ENCODE measurements at places on chromosomes 12 and 14.

DNA sequence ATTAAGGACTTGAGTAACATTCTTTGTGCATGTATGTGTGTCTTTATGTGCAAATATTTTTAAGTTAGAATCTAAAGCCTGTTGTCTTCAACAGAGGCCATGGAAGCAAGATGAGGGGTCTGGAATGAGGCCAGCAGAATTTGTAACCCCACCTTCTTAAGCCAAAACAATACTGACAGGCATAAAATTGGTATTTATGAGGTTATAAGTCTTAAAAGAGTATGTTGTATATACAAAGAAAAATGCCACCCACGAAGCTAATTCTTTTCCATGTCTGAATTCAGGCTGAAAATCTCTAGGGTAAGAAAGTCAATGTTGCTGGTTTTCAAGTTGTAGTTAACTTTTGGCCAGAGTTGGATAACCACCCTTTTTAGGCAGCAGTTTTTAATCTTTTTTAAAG lies 86.2 kb upstream of the TMTC1 start:
- DNase-seq, result no peak

DNA sequence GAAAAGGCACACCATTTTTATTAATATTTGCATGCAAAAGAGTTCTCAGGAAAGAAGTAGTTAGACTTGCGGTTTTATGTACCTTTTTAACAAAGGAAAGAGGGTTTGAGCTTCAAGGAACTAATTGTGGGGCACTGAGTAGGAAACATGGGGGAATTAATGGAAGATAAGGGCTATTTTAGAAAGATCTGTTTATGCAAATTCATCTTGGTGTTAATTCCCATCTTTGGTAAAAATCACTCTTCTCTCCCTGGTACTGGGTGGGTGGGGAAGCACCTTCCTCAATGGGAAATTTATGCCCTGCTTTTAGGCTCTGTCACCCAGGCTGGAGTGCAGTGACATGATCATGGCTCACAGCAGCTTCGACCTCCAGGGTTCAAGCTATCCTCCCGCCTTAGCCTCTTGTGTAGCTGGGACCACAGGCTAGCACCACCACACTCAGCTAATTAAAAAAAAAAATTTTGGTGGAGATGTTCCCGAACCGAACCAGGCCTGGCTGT lies 30.1 kb upstream of the RESF1 start:
- DNase-seq, result no peak

DNA sequence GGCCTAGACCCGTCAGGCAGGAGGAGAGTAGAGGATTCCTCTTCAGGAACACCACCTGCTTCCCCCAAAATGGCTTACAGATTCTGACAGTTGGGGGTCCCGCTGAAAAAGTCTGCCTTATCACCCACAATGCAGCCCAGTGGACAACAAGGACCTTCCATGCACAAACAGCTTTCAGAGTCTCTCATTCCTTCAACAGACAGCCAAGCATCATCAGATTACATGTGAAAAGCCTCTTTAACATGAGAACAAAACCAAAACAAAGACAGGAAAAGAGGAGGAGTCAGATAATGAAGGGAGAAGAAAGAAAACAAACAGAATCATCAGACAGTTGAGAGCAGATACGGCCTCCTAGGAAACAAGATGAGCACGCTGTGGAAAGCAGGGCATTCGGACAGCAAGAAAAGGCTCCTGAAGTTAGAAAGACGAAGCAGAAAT lies 18.3 kb downstream of the KCTD10 start:
- no peak for DNase-seq

GRCh38 chr12:113231235-113232088 lies 10.2 kb downstream of the TPCN1 start:
- DNase-seq, result no peak

- DNase-seq, result no peak
Observed at GRCh38 chr12:33602515-33602914, 162.9 kb upstream of the SYT10 start.

- no peak for DNase-seq
Observed at GRCh38 chr12:68559984-68560850, 50.5 kb upstream of the RAP1B start.

- DNase-seq, result no peak
Observed at GRCh38 chr12:131551675-131552491, 159.0 kb upstream of the SFSWAP start.

DNA sequence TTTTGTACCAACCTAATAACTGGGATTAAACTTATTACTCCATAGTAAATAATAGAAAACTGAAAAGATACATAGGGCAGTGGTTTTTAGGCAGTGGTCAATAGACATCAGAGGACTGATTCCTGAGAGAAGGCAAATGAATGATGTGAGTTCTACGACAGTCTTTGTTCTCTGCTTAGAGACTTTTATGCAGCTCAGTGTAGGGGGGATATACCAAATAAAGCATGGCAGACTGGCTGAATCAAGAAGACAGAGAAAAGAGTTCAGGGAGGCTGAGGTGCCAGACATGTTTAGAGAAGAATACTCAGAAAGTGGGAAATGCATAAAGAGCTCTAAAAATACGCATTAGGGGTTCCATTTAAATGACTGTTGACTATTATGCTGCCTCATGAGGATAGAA lies 320.8 kb upstream of the FAR2 start:
- DNase-seq, result no peak

GRCh38 chr12:93977081-93977480 lies 171.3 kb upstream of the PLXNC1 start:
- no peak for DNase-seq

DNA sequence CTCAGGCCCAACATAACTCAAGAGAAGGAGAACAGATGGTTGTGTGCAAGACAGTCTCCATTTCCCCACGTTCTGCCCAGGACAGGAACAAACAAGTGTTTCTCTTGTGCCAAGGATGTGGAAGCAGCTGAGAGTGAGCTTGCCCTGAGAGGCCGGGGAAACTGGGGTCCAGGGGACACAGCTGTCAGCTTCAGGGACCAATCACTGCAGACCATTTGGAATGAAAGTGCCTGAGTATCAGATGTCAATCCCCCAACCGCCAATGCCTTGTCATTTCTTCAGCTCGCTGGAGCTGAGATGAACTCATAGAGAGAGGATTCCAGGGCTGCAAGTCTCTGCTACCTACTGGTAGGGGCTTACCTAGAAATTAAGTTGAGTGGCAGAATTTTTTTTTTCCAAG lies 71.9 kb upstream of the METAP2 start:
- DNase-seq, result no peak

DNA sequence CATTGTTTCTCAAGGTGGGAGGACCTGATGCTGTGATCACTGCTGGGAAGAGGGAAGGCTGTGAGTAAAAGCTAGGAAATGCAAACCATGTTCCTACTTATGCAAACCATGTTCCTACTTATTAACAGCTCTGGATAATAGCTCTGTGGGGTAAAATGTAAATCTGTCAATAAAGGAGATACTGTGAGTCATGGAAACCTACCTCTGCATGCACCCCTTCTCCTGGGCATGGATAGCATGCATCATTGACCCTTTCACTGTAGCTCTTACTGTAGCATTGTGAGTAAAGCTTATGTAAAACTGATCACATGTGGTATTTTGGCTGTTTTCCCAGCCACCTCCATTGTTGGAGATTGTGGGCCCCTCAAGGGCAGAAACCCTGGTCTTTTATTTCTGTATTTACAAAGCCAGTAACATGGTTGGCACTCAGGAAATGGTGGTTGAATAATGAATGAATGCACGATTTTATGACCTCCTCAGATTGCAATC lies 253.7 kb downstream of the GRIN2B start:
- DNase-seq, result no peak
